ENCODE measurements at places on chromosomes 6 and 20. TPM values are rescaled to one million over a fixed set of nuclear protein-coding genes. Genes with fewer than 3 reads are reported as not detected.

The SMLR1 gene
- not detected for total RNA-seq

The GLP1R gene
- total RNA-seq, result not detected

The PRR18 gene
- 0.33 TPM for total RNA-seq

The PBOV1 gene
- total RNA-seq, result not detected

The ANKRD66 gene
- total RNA-seq, result not detected

The RAB5IF gene
- 125 TPM for total RNA-seq

The GSS gene
- 53.8 TPM for total RNA-seq

GRCh38 chr6:19994909-19995308 is 157.7 kb downstream of the ID4 start:
- no peak for DNase-seq

DNA sequence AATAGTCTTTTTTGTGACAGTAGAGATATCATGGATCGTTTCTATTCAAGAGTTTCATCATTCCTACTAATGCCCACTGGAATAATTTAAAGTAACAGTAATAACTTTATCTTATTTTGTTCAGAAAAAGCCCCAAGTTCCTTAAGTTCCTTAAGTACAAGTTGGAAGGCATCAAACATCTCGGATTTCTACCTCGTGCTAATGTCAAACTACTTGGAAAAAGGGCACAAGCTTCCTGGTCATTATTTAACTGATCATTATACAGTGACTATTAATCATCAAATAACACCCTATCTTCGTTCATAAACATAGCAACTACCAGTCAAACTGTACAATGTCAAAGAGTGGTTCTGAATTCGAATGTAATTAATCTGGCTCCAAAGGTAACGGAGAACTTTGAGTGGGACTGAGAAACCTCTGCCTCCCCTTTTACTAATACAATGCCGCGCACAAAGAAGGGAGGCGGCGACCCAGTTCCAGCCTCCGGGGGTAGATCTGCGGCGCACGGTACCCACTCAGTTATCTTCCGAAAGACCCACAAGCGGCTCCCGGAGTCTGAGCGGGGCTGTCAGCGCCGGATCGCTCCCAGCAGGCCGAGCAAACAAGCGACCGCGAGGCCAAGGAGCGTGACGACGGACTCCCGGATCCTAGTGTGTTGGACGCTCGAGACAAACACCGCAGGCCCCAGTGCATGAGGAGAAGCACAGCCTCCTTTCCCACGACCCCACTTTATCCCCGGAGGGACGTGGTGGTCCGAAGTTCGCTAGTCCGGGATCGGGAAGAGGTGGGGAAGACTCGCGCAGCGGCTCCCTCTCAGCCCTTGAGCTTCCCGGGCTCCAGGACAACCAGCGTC is 716 bp downstream of the SHPRH start:
- peak; percentile 72 for DNase-seq

GRCh38 chr20:35952480-35953386 is 1.6 kb downstream of the SCAND1 start:
- DNase-seq, result no peak

DNA sequence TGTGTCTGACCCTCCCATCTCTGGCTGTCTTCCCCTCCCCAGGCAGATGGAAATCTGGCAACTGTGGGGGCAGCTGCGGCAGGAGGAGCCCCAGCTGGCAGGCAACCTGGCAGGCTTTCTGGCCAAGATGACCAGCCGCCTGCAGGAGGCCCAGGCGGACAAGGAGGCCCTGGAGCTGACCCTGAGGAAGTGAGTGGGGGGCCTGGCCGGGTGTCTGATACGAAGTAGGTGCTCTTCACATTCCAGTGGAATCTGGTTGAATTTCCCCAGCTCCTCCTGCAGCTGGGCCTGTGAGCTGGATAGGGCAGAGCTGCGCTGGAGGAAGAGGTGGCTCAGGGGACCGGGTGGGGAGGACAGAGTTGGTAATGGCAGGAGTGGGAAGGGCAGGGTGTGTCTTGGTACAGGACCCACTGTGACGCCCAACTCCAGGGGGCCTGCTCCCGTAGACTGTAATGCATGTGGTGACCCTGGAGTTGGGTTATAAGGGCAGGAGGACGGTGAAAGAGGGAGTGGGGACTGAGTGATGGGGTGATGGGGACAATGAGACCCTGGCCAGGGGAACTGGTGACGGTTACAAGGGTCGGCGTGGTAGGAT is 19.7 kb downstream of the RAB44 start:
- DNase-seq, result no peak

DNA sequence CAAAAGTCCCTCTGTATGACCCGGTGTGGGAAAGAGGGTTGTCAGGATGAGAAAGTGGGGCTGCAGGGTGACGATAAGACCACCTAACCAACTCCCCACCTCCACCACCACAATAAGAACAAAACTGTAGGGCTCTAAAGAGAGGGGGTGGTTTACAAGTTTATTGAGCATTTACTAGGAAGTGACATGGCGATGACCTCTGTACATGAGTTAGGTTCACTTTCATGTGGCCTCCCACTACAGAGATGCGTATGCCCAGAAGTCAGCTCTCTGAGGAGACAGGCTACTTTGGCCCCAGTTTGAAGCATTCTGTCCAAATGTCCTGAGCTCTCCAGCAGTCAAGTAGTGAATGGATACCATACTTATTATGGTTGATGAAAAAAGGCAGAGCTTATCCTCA is 28.7 kb upstream of the PI16 start:
- DNase-seq, result no peak

DNA sequence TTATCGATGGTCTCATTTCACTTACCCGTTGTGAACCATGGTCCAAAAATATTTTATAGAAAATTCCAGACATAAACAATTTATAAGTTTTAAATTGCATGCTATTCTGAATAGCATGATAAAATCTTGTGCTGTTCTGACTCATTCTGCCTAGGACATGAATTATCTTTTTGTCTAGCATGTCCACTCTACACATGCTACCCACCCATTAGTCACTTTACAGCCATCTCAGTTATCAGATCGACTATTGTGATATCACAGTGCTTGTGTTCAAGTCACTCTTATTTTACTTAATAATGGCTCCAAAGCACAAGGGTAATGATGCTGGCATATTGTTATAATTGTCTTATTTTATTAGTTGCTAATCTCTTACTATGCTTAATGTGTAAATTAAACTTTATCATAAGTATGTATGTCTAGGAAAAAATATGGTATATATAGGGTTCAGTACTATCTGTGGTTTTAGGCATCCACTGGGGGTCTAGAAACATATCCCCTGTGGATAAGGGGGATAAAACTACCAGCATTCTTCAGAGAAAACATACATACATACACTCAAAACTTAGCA is 252.0 kb upstream of the HTR1E start:
- DNase-seq, result no peak
